ENCODE measurements at places on chromosomes 1 and 21. TPM values are rescaled to one million over a fixed set of nuclear protein-coding genes. Genes with fewer than 3 reads are reported as not detected.

GRCh38 chr21:33406493-33406892 is 3.3 kb downstream of the IFNGR2 start:
- DNase-seq = peak; percentile 44
- H3K4me3 ChIP-seq = no peak overlapping the region
- H3K27ac ChIP-seq = no peak overlapping the region
- peaks cover 8% of the 10 kb centered on the region for H3K36me3 ChIP-seq
- H3K4me1 ChIP-seq = peaks cover 39% of the 10 kb centered on the region
- peaks cover 7% of the 10 kb centered on the region for H3K27me3 ChIP-seq

DNA sequence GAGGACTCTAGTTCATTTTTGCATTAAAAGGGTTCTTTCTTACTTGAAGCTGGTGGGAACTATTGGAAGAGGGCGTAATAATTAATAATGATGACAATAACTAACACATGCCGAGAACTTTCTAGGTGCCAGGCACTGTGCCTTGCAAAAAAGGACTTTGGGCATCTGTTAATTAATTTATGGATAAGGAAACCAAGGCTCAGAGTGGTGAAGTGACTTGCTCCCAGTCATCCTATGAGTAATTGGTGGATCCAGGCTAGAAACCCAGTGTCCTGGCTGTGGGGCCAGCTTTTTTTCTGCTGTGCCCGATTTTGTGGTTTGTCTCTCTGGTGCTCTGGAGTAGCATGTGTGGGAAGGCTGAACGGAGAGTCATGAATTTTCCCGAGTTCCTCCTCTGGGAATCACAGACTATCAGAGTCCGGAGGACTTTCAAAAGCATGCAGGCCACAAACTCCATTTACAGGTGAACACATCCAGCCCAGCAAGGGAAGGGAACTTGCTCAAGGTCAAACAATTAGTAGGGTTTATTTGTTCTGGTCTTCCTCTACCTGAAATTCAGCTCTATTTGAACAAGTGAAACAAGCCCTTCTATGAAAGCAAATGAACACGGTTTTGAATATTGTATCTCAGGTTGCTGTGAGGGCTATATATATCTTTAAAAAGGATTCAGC is 23.4 kb downstream of the ROR1 start:
- no peak overlapping the region for H3K4me3 ChIP-seq
- no peak for DNase-seq
- no peak overlapping the region for H3K27ac ChIP-seq

DNA sequence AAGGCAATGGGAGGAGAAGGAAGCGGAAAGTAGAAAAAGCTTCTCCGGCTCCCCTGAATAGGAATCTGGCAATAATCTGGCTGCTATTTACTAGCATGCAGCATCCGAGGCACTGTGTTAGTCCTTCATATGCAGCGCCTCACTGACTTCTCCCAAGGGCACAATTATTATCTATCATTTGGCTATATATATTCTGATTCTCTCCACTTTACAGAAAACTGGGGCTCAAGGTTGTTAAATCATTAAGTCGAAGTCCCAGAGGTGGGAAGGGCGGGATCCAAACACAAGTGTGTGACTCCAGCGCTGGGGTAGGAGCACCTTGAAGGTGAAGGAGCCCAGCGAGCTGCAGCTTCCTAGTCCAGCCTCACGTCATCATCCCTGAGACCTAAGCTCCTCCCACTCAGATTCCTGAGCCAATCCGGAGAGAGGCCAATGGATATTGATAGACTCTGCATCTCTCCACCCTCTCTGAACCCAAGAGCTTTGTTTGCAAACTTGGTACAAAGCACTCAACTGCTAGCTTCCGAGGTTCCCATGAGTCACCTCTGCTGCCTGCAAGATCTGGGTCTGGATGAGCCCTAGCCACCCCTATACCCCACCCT is 16.6 kb upstream of the EYA3 start:
- no peak overlapping the region for H3K4me3 ChIP-seq
- no peak for DNase-seq
- no peaks in the 10 kb centered on the region for H3K36me3 ChIP-seq
- H3K4me1 ChIP-seq = no peaks in the 10 kb centered on the region
- H3K27me3 ChIP-seq = peaks cover 1% of the 10 kb centered on the region

- H3K27ac ChIP-seq = no peak overlapping the region
- DNase-seq = no peak
- H3K36me3 ChIP-seq = no peaks in the 10 kb centered on the region
- peaks cover 2% of the 10 kb centered on the region for H3K4me1 ChIP-seq
- no peak overlapping the region for H3K4me3 ChIP-seq
Measured at GRCh38 chr1:172238158-172238557, 182.3 kb upstream of the C1orf105 start.

- H3K27ac ChIP-seq = no peak overlapping the region
- no peak for DNase-seq
- no peaks in the 10 kb centered on the region for H3K27me3 ChIP-seq
- no peaks in the 10 kb centered on the region for H3K4me1 ChIP-seq
- no peak overlapping the region for H3K4me3 ChIP-seq
- peaks cover 16% of the 10 kb centered on the region for H3K36me3 ChIP-seq
Measured at GRCh38 chr1:20867847-20868246, 80.7 kb upstream of the HP1BP3 start.

- H3K4me1 ChIP-seq = peaks cover 3% of the 10 kb centered on the region
- H3K27ac ChIP-seq = no peak overlapping the region
- H3K36me3 ChIP-seq = no peaks in the 10 kb centered on the region
Measured at GRCh38 chr21:17497316-17497715, 15.5 kb upstream of the CXADR start.

- peaks cover 2% of the 10 kb centered on the region for H3K27me3 ChIP-seq
- no peaks in the 10 kb centered on the region for H3K36me3 ChIP-seq
- no peak overlapping the region for H3K27ac ChIP-seq
- peaks cover 18% of the 10 kb centered on the region for H3K4me1 ChIP-seq
Measured at GRCh38 chr1:119783354-119784185, 14.9 kb upstream of the HMGCS2 start.

DNA sequence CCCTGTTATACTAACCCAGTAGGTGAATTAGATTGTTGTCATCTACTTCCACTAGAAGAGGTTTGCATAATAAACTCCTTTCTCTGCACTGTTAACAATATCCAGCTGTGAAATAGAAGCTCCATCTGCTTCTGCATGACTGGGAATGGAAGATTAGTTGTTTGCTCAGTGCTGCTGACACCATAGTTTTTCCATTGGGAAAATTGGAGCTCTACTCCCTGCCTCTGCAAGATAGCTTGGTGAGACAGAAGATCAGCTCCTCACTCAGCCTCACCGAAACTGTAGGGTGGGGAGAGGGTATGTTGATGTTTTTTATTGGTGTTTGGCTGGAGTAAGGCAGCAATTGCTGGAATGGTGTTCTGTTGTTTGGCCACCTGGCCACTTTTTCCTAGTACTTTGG is 331.6 kb upstream of the ADAMTS5 start:
- no peaks in the 10 kb centered on the region for H3K27me3 ChIP-seq
- DNase-seq = no peak
- H3K27ac ChIP-seq = no peak overlapping the region
- no peaks in the 10 kb centered on the region for H3K4me1 ChIP-seq
- H3K4me3 ChIP-seq = no peak overlapping the region
- no peaks in the 10 kb centered on the region for H3K36me3 ChIP-seq

DNA sequence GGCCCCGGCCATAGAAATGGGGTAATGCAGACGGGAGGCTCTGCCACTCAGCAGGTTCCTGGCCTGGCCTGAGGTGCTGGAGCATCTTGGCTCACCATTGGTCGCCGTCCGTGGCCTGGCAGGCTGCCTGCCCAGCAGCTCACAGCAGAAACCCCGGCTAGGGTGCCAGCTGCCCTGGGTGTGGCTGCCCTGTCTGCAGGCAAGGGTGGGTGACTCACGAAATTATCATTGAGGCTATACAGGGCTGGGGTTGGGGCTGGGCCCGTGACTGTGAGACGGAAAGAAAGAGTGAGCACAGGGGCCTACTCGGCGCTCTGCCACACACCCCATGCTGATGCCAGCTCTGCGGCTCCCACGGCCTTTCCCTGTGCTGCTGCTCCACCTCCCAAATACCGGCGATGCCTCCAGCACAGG is 8.0 kb upstream of the PKP1 start:
- no peak for DNase-seq
- no peak overlapping the region for H3K27ac ChIP-seq
- no peak overlapping the region for H3K4me3 ChIP-seq
- no peaks in the 10 kb centered on the region for H3K4me1 ChIP-seq

DNA sequence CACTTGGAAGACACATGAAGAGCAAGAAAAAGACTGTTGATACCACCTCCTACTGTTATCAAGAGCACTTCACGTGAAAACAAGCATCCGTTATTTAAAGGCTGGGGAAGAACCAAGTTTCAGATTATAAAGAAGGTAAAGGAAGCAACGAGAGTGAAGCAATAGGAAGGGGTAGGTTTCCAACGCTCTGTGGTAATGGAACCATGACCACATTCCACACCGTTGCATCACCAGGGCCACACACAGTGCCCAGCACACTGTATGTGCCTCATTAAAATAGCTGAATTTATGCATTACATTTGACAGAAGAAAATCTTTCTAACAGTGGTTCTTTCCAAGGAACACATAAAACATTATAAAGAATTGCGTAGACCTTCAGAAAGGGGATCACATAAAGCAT is 435.8 kb downstream of the MRPL39 start:
- no peaks in the 10 kb centered on the region for H3K36me3 ChIP-seq
- no peaks in the 10 kb centered on the region for H3K27me3 ChIP-seq
- no peak for DNase-seq
- no peak overlapping the region for H3K27ac ChIP-seq

- no peaks in the 10 kb centered on the region for H3K4me1 ChIP-seq
- H3K36me3 ChIP-seq = no peaks in the 10 kb centered on the region
- no peaks in the 10 kb centered on the region for H3K27me3 ChIP-seq
- no peak for DNase-seq
Measured at GRCh38 chr1:29318724-29319123, 82.4 kb downstream of the PTPRU start.

- no peaks in the 10 kb centered on the region for H3K4me1 ChIP-seq
- no peak overlapping the region for H3K27ac ChIP-seq
- H3K4me3 ChIP-seq = no peak overlapping the region
- H3K36me3 ChIP-seq = no peaks in the 10 kb centered on the region
Measured at GRCh38 chr1:57102561-57103326, 136.9 kb upstream of the C8B start.

- H3K4me3 ChIP-seq = no peak overlapping the region
- H3K36me3 ChIP-seq = no peaks in the 10 kb centered on the region
- DNase-seq = no peak
- H3K27ac ChIP-seq = no peak overlapping the region
- peaks cover 55% of the 10 kb centered on the region for H3K4me1 ChIP-seq
Measured at GRCh38 chr1:41679531-41679930, 195.0 kb upstream of the EDN2 start.

DNA sequence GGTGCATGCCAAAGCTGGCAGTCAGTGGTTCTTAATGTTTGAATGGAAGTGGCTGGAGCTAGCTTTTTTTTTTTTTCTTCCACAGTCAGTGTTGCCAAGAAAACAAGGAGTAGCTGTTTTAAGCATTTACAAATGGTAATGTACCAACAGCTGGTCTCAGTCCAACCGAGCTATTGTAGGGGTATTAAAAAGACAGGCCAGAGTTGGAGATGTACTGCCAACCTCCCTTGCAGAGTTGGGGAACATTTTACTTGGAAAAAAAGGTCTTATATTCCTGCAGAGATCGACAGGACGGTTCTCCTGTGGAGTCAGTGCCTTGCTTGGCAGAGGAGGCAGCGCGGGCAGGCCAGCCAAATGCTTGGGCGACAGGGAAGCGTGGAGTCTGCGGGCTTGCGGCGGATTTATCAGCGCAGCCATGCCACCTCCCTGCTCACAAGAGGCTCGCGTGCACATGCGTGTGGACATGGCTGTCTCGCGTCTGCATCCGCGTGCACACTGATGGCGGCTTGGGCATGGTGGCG is 338.1 kb downstream of the RPS6KC1 start:
- no peaks in the 10 kb centered on the region for H3K36me3 ChIP-seq
- H3K27me3 ChIP-seq = peaks cover 3% of the 10 kb centered on the region
- no peak overlapping the region for H3K27ac ChIP-seq
- no peaks in the 10 kb centered on the region for H3K4me1 ChIP-seq

DNA sequence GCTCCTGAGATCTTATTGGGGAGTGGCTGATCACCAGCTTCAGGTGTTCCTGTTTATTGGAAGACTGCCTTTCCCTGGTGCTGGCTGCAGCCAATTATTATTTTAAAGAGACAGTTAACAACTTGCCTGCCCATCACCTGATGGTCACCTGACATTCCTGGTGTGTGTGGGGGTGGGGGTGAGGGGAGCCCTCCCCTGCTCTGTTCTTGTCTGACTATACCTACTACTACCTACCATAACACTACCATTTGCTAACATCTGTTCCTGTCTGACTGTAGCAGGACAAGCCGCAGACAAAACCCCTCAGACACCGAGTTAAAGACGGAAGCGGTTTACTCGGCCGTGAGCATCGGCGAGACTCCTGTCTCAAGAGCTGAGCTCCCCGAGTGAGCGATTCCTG is 54.9 kb upstream of the NBPF3 start:
- H3K4me3 ChIP-seq = no peak overlapping the region
- H3K36me3 ChIP-seq = no peaks in the 10 kb centered on the region
- H3K27me3 ChIP-seq = peaks cover 5% of the 10 kb centered on the region
- H3K27ac ChIP-seq = no peak overlapping the region
- DNase-seq = no peak
- H3K4me1 ChIP-seq = peaks cover 9% of the 10 kb centered on the region

DNA sequence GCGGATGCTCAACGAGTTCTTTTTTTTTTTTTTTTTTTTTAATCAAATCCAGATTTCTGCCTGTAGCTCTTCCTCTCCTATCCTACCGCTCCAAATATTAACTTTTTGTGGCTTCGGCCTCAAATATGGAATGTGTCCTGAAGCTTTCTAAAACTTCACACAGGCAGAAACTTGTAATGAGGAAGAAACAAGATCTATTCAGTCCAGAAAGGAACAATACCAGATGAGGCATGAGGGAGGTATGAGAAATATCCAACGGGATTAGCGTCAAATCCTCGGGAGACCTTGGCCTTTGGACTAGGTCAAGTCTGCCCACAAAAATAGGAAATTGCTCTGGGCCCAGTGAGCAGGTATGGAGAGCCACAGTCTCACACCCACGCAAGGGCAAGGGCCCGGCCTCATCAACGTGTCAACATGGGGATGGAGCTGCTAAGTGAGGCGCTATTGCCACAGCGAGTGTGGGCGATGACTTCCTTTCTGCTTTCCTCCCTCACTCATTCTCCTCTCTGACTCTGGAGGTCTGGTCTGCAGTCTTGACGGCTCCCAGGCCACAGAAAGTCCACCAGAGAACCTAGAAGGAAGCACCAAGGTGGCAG is 66.6 kb downstream of the BCAR3 start:
- no peaks in the 10 kb centered on the region for H3K27me3 ChIP-seq
- no peak overlapping the region for H3K4me3 ChIP-seq
- DNase-seq = peak; percentile 79
- no peaks in the 10 kb centered on the region for H3K36me3 ChIP-seq

DNA sequence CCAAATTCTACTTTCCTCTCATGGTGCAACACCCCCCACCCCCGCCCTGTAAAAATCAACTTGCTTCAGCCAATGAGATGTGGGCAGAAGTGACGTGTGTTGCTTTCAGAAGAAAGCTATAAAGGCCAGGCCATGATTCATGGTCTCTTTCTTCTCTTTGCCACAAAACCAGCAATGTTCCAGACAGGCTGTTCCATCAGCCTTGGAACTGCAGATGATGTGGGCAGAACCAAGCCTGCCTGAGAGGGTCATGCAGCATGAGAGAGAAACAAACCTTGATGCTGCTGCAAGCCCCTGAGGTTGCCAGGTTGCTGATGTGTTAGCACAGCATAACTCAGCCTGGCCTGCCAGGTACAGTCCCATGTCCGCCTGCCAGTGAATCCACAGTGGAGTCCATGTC is 41.8 kb downstream of the MIS18A start:
- no peak overlapping the region for H3K27ac ChIP-seq
- H3K4me3 ChIP-seq = no peak overlapping the region
- H3K36me3 ChIP-seq = no peaks in the 10 kb centered on the region
- peaks cover 9% of the 10 kb centered on the region for H3K4me1 ChIP-seq
- DNase-seq = peak; percentile 4

RGS7 gene
- total RNA-seq = not detected

MECR gene
- total RNA-seq = 42.2 TPM

DENND2D gene
- total RNA-seq = 201 TPM

SERTAD4 gene
- total RNA-seq = not detected

CFH gene
- 0.38 TPM for total RNA-seq

E2F2 gene
- 25.3 TPM for total RNA-seq

ANKRD45 gene
- total RNA-seq = not detected
